ENCODE measurements at places on chromosomes 2 and 18.

DNA sequence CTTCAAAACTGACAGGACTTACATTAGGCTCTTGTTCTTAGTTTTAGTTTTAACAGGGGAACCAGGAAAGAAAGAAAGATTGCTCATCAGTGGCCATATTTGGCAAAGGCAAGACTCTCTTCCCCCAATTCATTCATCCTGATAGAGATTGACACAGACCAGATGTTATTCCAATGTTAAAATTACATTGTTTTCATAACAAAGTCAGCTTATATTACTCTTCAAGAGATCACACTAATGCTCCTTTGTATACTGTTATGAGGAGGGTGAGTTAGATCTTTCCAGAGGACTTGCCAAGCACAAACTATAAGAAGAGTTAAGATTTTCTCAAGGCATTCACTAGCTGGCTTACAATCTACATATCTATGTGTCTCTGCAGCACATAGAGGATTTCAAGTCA, 252.1 kb downstream of the SLC8A1 start:
- peak; percentile 42 for DNase-seq

GRCh38 chr2:188189356-188189755, 102.3 kb upstream of the GULP1 start:
- no peak for DNase-seq

GRCh38 chr18:77081390-77081778, 51.2 kb downstream of the MBP start:
- DNase-seq = peak; percentile 64

- DNase-seq = no peak
These were observed 332.6 kb upstream of the SALL3 start for GRCh38 chr18:78647018-78647417.

- DNase-seq = peak; percentile 49
These were observed 252.6 kb downstream of the TTC32 start for GRCh38 chr2:19649142-19649541.

- DNase-seq = no peak
These were observed 27.2 kb downstream of the ATP8B1 start for GRCh38 chr18:57775937-57776336.

- peak; percentile 13 for DNase-seq
These were observed 124.6 kb downstream of the LRATD1 start for GRCh38 chr2:14756981-14757657.

DNA sequence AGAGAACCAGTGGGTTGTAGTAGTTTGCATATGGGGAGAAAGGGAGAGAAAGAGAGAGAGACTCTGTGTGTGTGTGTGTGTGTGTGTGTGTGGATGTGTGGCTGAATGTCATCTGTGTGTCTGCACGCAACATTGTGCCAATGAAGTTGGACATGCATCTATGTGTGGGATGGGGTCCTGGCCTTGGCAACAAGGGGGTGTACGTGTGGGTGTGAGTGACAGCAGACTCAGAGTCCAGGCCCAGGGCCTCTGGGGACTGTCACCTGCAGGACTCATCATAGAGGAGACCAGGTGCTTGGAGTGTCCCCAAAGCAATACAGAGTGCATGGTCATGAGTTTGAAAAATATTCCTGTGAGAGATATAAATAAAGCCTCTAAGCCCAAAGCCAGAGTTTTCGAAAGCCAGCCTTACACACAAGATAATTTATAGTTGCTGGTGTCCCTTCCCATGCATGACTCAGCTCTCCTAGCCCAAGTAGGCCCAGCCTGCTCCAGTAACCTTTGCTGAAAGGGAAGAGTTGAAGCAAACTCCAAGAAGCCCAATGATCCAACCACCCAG, 59.9 kb downstream of the TNP1 start:
- DNase-seq = no peak

DNA sequence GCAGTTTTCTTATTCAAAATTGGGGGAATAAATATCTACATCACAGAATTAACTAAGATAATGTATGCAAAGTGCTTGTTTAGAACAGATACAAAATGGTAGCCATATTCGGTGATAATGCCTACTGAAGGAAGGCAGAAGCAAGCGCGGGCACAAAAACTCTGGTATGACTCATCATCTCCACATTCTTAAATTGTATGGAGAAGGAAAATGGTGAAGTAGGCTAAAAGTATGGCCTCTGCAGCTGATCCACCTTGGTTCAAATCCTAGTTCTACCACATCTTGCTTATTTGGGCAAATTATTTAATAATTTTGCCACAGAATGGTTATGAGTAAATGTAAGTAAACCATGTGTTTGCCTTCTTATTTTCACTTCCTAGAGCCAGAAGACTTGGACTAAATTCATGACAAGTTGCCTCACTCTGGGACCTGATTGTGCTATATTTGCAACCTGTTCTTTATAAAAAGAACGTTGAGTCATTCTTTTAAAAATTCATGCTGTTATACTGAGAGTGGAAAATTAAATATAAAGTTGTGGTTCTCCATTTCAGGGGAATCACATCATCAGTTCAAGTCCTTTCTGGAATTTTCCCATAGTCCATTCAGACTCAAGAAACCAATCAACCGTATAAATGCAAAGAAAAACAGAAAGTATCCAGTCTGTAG, 9.0 kb upstream of the CDK15 start:
- DNase-seq = peak; percentile 21

GRCh38 chr18:52391810-52392559, 52.0 kb downstream of the DCC start:
- DNase-seq = no peak

- DNase-seq = no peak
These were observed 35.6 kb upstream of the ZNF397 start for GRCh38 chr18:35205199-35205712.

DNA sequence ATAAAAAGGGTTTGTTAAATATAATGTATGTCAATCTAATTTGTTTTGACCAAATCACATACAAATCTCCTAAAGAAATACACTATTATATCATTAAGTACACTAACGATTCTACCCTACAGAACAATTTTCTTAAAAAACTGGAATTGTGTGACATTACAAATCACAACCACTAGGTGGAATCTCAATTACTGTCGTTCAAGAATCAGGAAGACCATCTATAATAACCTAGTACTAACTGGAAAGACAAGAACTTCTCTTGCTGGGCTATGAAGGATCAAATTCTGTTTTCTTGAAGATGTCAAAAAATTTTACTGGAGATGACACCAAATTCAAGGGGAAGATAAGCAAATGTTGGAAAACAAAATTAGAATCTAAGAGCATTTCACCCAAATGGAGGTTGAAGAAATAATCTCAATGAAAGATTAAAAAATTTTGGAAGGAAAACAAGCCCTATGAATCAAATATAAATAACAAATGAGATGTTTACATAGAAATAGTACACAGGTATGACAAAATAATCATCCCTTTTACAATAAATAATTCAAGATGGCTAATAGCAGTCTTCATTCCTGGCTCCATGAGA, 110.9 kb downstream of the STK39 start:
- DNase-seq = peak; percentile 70

- DNase-seq = no peak
These were observed 1247.9 kb downstream of the LRP1B start for GRCh38 chr2:140882671-140883620.

DNA sequence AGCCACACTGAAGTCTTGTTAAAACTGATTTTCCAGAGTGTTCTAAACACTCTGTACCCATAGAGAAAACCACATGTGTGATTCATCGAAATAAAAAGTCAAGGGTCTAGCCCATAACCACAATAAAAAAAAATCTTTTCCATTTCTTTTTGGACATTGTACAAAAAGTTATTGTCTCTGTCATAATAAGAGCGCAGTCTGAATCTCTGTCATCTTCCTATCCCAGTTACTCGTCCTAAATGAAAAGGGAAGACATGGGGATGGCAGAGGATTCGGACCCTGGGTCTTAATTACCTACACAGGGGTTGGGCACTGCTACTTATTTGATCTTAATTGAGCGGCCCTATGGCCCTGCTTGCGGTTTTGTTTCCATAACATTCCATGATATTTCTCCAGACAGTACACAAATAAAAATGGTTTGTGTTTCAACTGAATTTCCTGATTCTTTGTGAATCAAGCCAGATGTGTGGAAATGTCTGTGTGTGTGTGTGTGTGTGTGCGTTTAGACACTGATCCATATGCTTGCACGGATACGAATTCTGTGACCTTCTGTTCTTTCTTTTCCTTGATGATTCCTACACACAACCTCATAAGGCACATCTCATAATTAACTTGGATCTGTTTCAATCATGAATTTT, 133.4 kb upstream of the SPATS2L start:
- DNase-seq = peak; percentile 20

DNA sequence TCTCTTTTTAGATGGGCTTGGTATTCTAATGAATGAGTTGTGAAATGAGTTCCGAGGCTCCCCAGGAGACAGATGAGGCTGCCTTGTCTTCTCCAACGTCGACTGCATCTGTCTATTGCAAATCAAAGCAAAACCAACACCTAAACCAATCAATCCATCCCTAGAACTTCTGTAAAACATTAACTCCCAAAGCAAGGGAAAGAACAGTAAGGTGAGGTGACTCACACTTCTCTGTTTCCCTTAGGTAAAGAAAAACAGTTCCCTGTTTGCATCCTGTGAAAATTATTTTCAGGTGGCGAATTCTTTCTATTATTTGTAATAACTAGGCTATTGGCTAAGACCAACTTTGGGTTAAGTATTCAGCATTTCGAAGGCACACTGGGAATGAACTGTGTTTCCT, 249.4 kb downstream of the EPHA4 start:
- DNase-seq = no peak

DNA sequence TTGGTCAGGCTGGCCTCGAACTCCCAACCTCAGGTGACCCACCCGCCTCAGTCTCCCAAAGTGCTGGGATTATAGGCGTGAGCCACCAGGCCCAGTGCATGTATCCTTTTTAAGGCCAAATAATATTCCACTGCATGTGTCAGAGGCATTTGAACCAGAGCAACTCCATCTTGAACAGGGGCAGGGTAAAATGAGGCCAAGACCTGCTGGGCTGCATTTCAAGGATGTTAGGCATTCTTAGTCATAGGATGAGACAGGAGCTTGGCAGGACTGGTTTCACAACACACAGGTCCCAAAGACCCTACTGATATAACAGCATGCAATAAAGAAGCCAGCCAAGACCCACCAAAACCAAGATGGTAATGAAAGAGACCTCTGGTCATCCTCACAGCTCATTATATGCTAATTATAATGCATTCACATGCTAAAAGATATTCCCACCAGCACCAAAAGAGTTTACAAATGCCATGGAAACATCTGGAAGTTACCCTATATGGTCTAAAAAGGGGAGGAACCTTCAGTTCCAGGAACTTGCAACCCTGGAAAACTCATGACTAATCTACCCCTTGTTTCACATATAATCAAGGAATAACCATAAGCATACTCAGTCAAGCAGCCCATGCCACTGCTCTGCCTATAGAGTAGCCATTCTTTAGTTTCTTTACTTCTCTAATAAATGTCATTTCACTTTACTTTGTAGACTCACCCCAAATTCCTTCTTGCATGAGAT, 204.6 kb downstream of the RAB3GAP1 start:
- DNase-seq = peak; percentile 12

DNA sequence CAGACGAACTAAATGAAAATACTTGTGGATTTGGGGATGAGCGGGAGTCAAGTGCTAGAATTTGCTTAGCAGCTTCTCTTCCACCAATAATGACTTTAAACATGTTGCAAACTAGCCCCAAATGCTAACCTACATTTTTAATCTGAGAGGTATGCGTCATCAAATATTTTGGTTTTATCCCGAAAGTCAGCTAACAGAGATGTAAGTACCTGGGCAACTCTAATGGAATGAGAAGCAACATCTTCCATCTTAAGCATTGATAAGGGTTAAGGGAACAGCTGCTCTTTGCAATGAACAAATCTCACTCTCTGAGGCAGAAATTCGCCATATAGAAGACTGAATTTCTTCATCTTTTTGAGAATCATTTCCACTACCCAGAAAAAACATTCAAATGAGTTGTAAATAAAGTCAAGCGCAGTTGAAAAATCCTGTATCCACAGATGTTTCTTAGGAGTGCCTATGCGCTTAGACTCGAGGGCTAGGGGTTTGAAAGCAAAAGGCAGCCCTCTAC, 926 bp upstream of the YPEL5 start:
- DNase-seq = peak; percentile 11

DNA sequence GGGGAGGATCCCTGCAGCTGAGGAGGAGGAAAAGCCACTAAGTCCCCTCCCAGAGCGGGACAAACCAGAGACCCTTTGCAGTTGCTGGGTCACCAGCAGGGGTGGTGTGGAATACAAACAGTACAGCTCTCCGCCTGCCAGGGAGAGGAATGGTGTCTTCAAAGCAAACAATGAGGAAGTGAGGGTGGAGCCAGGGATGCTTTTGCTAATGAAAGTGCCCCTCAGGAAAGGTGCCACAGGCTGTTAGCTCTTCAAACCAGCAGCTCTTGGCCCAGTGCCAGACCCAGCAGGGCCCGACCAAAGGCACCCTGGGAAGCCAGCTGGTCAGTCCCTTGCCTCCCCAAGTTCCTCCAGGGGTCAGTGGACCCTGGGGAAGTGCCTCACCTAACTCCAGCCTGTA, 102.8 kb downstream of the HIBCH start:
- DNase-seq = no peak

- no peak for DNase-seq
These were observed 22.2 kb downstream of the ZSCAN30 start for GRCh38 chr18:35267809-35268208.

GRCh38 chr2:161990036-161990435, 84.0 kb downstream of the DPP4 start:
- no peak for DNase-seq

DNA sequence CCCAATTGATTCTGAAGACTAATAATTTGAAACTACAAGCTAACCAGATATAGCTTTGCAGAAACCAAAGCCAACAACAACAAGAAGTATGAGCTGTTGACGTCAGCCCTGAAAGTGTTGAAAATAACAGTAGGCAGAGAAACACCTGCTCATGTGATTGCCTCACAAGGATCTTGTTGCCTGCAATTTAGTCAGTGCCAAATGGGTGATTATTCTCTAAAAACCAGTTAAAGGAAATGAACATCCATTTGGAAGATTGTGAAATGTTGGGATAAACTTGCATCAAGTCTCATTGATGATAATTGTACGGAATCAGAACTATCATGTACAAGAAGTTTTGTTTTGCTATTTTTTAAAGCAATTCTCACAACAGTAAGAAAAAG, 2.8 kb downstream of the CYTIP start:
- DNase-seq = peak; percentile 56

- DNase-seq = peak; percentile 75
These were observed 86.9 kb downstream of the LTBP1 start for GRCh38 chr2:33033606-33034081.

DNA sequence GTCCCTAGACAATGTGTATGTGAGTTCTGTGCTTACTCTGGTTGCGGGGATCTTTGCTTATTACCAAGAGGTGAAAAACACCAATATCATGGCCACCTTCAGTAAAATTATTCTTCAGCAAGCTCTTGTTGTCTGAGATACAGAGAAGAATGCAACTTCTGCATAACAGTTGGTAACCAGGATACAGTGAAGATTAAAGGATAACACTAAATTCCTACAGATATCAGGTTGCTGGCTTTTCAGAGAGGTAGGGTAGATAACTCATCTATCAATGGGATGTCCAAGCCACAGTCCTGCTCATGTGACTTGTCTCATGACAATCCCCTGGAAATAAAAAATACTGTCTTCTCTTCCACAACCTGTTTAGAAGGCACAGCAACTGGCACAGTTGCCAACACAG, 308.5 kb downstream of the TNS1 start:
- no peak for DNase-seq

All from fibroblast of pulmonary artery (primary cell).